ENCODE measurements at places on chromosomes 16 and 17.

DNA sequence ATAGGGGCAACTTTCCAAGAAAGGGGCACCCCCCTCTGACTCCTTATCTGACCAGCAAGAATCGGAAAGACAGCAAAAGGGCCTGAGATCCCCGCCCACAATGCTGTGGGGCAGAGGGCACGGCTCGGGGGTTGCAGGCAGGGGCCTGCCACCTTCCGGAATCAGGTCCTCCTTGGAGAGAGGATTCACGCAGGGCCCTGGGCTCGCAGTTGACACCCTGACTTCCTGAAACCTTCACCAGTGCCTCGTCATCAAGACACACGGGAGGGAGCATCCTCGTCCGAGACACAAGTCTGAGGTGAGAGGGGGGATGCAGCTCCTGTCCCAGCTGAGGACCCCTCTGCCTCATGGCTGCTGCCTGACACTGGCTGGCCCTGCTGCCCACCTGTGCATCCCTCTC, 81.2 kb downstream of the LMF1 start:
- peak; percentile 10 for DNase-seq

DNA sequence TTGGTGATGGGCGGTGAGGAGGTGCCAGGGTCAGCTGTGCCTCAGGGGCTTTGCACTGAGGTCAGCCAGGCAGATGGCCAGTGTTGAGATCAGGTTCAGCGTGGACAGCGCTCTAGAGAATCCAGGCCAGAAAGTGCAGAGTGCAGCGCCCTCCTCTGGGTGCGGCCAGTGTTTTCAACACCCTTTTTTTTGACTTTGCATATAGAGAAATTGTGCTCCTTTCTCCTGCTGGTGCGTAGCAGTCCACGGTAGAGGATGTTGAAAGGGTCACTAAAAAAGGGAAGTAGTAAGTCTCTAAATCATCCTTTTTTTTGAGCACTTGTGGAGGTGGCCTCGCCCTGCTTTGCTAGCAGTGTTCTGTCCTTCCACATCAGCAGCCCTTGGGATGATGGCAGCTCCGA, 53.9 kb downstream of the BANP start:
- no peak for DNase-seq

- DNase-seq: no peak
These were observed 59.1 kb downstream of the PRMT7 start for GRCh38 chr16:68369697-68370580.

DNA sequence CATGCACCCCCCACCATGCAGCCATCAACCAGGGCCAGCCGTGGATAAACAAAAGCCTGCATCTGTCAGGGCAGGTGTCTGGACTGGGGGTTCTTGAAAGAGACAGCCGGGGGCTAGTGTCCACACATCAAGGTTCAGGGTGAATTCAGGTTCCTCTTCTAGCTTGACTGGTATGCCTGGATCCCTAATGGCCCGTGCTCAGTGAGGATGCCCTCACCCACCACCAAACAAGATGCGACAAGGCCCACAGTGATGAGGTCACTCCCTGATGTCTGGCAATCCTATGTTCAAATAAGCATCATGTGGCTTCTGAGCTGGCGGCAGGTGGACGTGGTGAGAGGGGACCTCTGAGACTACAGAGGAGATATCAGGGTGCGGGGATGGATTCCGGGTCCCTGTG, 64.6 kb downstream of the GOSR1 start:
- no peak for DNase-seq

DNA sequence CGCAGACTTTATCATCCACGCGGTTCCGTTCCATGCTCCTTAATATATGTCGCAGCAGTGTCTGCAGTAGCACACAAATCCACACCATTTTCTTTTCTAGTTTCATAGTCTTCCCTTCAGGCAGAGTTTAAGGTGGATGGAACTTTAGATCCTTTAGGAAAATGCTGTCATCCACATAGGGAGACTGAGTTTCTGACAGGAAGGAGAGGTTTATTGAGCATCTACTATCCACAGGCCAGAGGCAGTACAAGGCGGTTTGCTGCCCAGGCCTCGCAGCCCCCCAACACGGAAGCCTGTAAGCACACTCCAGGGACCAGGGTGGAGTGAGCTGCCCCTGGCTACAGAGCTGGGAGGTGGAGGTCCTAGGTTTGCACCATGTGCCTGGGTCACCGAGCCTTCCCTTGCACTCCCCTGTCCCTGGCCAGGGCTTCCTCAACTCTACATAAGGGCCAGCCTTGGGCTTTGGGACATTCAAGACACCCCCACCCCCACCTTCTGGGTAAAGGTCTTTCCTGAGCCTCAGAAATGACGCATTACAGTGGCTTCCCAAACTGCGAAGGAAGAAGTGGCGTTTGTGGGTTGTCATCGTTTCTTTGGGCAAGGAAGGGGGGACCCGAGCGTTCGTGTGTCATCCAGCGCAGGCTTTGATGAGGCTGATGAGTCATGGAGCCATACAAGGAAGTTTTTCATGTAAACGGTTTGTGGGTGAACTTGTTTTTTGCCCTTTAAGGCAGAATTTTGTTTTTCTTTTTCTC, 146.5 kb upstream of the PLCG2 start:
- no peak for DNase-seq

GRCh38 chr17:76805319-76805718, 62.9 kb upstream of the MGAT5B start:
- no peak for DNase-seq

DNA sequence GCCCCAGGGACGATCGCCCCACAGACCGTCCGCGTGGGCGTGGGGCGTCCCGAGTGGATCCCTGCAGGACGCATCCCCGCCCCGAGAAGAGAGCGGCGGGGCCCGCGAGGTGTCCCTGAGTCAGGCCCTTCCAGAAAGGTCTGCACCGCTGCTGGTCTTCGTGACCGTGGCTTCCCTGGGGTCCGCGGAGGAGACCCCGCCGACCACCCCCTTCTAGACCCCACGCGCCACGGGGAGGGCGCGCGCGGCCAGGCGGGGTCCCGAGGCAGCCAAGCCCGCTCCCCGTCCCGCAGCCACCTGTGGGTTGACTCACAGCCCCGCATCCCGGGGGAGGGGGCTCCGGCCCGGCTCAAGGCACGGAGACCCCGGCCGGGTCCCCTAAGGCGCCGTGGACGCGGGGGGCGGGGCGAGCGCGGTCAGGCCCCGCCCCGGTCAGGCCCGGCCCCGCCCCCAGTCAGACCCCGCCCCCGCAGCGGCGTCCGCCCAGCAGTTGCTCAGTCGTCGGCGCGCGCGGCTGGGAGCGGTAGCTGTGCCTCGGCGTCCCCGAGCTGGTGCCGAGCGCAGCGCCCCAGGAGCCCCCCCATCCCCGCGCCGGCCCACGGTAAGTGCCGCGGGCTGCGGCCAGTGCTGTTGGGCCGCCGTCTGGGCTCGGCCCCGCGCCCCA, at the start of gene BAIAP3:
Gene BAIAP3, plus strand, starts transcription at position 497 of the 664 bp plus-strand sequence. CDS start 4,905 bp downstream, outside the sequence.
- DNase-seq: no peak

- no peak for DNase-seq
These were observed 42.2 kb upstream of the CORO6 start for GRCh38 chr17:29664743-29665480.

DNA sequence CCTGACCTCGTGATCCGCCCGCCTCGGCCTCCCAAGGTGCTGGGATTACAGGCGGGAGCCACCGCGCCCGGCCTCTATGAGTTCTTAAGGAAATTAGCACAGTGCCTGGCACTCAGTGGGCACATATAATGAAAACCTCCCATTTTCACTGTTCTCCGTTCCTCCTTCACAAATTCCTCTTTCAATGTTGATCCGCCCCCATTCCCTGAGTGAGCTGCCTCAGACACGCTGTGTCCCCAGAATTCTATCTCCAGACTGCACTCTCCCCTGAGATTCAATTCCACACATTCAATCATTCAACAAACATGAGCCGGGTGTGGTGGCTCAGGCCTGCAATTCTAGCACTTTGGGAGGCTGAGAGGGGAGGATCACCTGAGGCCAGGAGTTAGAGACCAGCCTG, 7.0 kb downstream of the P2RX1 start:
- DNase-seq: no peak

- no peak for DNase-seq
These were observed 1.7 kb upstream of the NLRC3 start for GRCh38 chr16:3578610-3579551.

GRCh38 chr16:9138731-9139501, 47.5 kb downstream of the HAPSTR1 start:
- peak; percentile 89 for DNase-seq

DNA sequence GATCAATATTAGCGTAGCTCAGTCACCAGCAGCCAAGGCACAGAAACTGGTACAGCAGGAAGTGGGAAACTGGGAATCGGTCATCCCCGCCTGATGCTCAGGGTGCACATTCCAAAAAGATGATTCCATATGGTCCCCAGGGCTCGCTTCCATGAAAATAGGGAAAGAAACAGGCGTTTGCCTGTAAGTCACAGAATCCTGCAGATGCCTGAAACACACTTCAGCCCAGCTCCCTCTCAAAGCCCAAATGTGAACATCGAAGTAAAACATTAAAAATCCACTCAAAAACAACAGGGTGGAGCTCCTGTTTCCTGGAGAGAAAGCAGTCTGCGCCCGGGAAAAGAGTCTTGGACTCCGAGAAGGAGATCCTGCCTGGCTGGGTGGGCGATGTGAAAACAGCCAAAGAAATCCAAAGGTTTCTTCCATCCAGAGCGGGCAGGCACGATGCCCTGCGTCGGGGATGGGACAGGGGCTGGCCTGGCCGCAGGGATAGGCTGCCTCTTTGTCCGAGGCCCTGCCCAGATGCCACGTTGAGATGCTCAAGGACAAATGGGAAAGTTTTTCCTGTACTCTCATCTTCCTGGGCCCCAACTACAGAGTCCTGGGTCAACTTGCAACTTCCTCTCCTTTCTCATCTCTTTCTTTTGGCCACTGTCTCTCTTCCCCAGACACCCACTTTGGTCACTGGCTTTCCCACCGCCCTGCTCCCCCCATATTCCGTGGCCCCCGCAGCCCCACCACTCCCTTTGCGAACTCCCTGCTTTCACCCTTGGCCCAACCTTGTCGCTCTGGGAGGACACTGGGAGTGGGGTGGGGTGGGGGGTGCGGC, 743 bp downstream of the WIPI1 start:
- DNase-seq: peak; percentile 94

DNA sequence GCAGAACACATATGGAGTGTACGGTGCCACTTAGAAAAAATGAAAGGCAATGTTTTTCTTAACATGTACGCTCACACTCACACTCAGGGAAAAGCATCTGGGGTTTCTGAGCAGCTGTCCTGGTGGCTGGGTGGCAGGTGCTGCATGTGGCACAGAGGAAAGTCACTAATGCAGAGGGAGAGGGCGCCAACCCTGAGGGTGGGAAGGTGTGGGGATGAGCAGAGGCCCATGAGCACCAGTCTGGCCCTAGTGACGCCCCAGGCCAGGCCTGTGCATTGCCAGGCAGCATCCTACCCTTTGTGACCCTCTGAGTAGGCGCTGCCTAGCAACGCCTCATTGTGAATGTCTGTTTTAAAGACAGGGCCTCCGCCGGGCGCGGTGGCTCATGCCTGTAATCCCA, 19.1 kb upstream of the LCMT1 start:
- DNase-seq: no peak

- no peak for DNase-seq
These were observed 126.4 kb upstream of the SMURF2 start for GRCh38 chr17:64788286-64789060.

- DNase-seq: no peak
These were observed 29.3 kb upstream of the ST6GALNAC1 start for GRCh38 chr17:76672892-76673291.

- peak; percentile 66 for DNase-seq
These were observed 5.5 kb downstream of the TMEM204 start for GRCh38 chr16:1538804-1539520.

GRCh38 chr17:21194226-21194625, 19.7 kb downstream of the TMEM11 start:
- DNase-seq: no peak

DNA sequence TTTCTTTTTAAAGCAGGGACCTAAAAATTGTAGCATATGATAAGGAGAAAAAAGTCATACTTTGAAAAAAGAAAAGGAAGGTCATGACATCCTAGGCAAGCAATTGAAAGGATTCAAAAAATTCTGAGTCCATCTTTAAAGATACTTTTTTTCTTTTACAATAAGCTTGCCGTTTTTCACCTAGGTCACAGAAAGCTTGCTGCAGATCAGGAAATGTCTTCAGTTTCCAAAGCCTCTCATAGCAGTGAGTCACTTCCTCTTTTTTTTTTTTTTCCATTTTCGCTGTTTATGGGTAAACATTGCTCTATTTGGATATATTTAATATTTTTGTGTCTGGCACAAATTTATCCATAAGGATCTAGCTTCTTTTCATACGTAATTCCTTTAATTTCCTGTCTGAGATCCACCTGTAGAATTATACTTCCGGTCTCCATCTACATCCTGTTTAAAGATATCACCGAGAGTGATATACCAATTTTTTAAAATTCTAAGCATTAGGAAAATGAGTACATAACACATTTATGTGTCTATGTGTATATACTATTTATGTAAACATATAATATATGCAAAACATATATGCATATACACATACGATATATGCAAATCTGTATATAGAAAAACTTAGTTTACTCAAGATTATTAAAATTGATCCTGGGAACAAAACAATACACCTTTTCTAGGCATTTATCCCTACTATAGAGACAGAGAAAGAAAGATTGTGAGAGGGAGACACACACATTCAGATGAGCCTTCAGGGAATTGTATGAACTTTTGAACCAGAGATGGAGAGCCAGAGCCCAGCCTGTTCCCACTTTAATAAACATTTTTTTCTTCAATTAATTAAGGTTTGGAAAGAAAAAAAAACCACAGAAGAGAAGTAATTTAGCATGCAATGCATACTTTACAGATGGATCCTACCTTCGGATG, 134.4 kb downstream of the SKAP1 start:
- DNase-seq: no peak

- no peak for DNase-seq
These were observed 55.9 kb upstream of the SREBF1 start for GRCh38 chr17:17892731-17893130.

DNA sequence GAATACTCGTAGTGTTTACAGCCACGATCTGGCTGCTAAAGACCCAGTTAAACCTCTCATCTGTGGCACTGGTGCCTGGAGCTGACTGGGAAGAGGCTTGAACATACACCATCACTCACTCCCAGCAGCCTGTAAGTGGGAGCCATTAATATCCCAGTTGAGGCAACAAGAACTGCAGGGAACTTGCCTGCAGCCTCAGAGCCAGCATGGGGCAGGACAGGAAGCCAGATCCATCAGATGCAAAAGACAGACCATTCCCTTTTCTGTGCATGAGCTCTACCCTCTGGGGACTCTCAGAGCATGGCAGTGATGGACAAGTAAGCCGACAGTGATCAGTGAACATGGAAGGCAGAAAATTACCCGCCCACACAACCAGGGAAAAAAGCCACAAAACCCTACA, 91.8 kb downstream of the TMEM132E start:
- no peak for DNase-seq

- DNase-seq: no peak
These were observed 186.6 kb upstream of the CDH11 start for GRCh38 chr16:65308506-65308905.
